CD8-positive, alpha-beta memory T cell (primary cell): ENCODE measurements at places on chromosomes 12 and 14. TPM values are rescaled to one million over a fixed set of nuclear protein-coding genes. Genes with fewer than 3 reads are reported as not detected.

The ANKS1B gene
- total RNA-seq: 0.39 TPM

The C1QL4 gene
- total RNA-seq: not detected

The PZP gene
- not detected for total RNA-seq

The TSPAN8 gene
- not detected for total RNA-seq

The HOTAIR gene
- total RNA-seq: not detected

The GALNT4 gene
- 5.8 TPM for total RNA-seq

DNA sequence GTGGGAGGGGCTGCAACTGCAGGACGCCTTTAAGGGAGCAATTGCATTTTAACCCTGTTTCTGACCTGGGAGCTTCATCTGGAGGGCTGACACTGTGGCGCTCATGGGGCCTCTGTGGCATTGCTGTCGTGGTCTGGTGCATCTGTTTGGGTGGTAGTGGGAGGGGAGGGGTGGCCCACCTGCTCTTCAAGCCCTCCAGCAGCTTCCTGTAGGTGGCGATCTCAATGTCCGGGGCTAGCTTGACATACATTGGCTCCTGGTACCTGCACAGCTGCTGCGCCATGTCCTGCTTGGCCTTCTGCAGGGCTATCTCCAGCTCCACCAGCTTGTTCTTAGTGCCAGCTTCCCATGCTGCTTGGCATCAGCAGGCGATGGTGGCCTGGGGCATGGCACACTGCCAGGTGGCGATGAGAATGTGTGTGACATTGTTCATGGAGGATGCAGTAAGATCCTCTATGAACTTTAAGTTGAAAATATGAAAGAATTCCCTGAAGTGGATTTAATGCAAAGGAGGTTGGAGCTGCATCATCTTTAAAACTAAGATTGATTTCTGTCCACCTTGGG is 7.7 kb upstream of the KRT82 start:
- no peak overlapping the region for H3K4me3 ChIP-seq
- H3K4me1 ChIP-seq: no peaks in the 10 kb centered on the region
- no peaks in the 10 kb centered on the region for H3K36me3 ChIP-seq

GRCh38 chr14:71713016-71713415 is 219.2 kb upstream of the RGS6 start:
- no peak overlapping the region for H3K4me3 ChIP-seq
- no peak for DNase-seq
- H3K27ac ChIP-seq: no peak overlapping the region

GRCh38 chr14:58138031-58138713 is 13.8 kb downstream of the ARMH4 start:
- H3K4me3 ChIP-seq: no peak overlapping the region
- H3K27me3 ChIP-seq: no peaks in the 10 kb centered on the region
- H3K36me3 ChIP-seq: no peaks in the 10 kb centered on the region
- no peaks in the 10 kb centered on the region for H3K4me1 ChIP-seq

GRCh38 chr14:61042220-61042619 is 61.2 kb downstream of the SLC38A6 start:
- H3K36me3 ChIP-seq: no peaks in the 10 kb centered on the region
- H3K4me3 ChIP-seq: no peak overlapping the region
- no peaks in the 10 kb centered on the region for H3K27me3 ChIP-seq

- DNase-seq: no peak
- H3K36me3 ChIP-seq: no peaks in the 10 kb centered on the region
- H3K27ac ChIP-seq: no peak overlapping the region
- H3K4me3 ChIP-seq: no peak overlapping the region
- H3K4me1 ChIP-seq: no peaks in the 10 kb centered on the region
- H3K27me3 ChIP-seq: no peaks in the 10 kb centered on the region
Observed at GRCh38 chr12:4187916-4188315, 85.6 kb upstream of the CCND2 start.

- no peaks in the 10 kb centered on the region for H3K27me3 ChIP-seq
- H3K27ac ChIP-seq: peak overlapping the region; percentile 80
- peak; percentile 84 for DNase-seq
- H3K4me1 ChIP-seq: peaks cover 13% of the 10 kb centered on the region
- no peaks in the 10 kb centered on the region for H3K36me3 ChIP-seq
Observed at GRCh38 chr14:54902143-54902520, 494 bp downstream of the GCH1 start.

DNA sequence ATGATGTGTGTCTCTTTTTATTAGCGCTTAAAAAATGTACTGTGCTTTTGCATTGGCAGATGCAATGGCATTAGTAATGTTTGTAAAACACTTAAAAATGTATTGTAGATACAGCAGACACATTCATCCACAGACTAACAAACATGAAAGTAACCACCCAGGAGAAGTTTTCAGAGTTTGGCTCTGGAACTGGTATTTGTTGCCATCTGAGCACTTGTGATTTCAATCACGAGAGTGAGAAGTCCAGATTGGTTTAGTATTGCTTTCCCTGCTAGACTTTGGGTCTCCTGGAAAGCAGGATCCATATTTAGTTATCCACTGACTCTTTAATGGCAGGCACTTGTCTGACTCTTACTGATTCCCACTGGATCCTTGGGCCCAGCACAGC is 13.2 kb downstream of the RASSF8 start:
- no peak overlapping the region for H3K27ac ChIP-seq
- H3K36me3 ChIP-seq: no peaks in the 10 kb centered on the region
- no peaks in the 10 kb centered on the region for H3K27me3 ChIP-seq
- no peak for DNase-seq
- no peak overlapping the region for H3K4me3 ChIP-seq
- H3K4me1 ChIP-seq: no peaks in the 10 kb centered on the region

DNA sequence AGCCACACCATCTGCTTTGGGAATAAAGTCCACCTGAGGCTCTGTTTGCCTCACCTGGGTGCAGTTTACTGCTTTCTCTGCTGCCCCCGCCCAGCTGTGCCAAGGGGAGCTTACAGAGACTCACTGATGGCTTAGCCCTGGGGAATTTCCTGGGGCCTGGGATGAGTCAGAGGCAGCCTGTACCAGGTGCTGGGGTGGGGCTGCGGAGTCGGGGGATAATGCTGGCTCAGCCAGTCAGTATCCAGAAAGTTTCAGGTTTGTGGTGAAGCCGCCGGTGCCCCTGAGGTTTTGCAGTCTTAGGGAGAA is 22.3 kb downstream of the PLEKHG3 start:
- no peaks in the 10 kb centered on the region for H3K27me3 ChIP-seq
- peak; percentile 45 for DNase-seq
- H3K4me1 ChIP-seq: peaks cover 87% of the 10 kb centered on the region
- no peak overlapping the region for H3K27ac ChIP-seq
- no peak overlapping the region for H3K4me3 ChIP-seq
- no peaks in the 10 kb centered on the region for H3K36me3 ChIP-seq

DNA sequence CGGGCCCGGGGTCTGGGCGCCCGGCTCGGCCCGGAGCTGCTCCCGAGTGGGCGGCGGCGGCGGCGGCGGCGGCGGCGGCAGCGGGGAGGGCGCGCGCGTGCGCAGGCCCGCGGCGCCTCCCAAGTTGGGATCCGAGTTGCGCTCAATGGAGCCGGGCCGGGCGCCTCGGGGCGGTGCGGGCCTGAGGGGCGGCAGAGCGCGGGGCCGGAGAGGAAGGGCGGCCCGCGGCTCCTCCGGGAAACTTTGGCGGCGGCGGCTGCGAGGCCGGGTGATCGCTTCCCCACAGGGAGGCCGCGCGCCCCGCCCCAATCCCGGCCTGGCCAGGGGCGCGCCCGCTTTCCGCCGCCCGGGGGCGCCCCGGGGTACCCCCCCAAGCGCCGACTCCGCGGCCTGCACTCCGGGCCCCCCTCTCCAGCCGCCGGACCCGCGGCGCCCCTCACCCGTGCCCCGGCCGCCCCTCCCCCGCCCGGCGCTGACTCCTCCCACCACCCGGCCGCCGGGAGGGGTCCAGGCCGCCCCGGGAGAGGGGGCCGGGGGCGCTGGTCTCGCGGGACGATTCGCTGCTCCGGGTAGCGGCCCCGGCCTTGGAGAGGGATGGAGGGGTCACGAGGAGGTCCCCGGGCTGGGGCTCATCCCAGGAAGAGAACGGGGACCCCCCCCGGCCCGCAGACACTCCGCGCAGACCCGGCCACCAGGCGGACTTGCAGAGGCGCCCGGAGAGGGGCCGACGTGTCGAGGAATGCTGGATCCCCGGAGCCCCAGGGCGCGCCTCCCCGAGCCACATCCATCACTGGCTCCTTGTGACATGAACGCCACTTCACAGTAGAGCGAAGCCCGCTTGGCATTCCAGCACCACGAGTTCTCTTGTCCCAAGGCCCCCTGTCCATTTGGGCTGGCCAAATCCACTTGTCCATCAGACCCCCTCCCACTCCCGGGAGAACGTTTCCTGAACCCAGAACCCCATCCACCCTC is at the start of gene RILPL1:
Gene RILPL1, minus strand, starts transcription at position 48 of the 972 bp plus-strand sequence. CDS start 237 bp downstream, outside the sequence.
- H3K36me3 ChIP-seq: no peaks in the 10 kb centered on the region
- no peak within 1 kb of the TSS for H3K27ac ChIP-seq
- peak; percentile 20 for DNase-seq
- peaks cover 18% of the 10 kb centered on the region for H3K4me1 ChIP-seq
- H3K4me3 ChIP-seq: peak within 1 kb of the TSS; percentile 64

GRCh38 chr14:21385188-21385904 is 1.5 kb upstream of the SUPT16H start:
- H3K27ac ChIP-seq: peak overlapping the region; percentile 91
- DNase-seq: no peak
- no peak overlapping the region for H3K4me3 ChIP-seq
- no peaks in the 10 kb centered on the region for H3K27me3 ChIP-seq

GRCh38 chr14:72679536-72680151 is 214.3 kb downstream of the DPF3 start:
- no peak overlapping the region for H3K4me3 ChIP-seq
- no peaks in the 10 kb centered on the region for H3K4me1 ChIP-seq
- H3K36me3 ChIP-seq: no peaks in the 10 kb centered on the region

DNA sequence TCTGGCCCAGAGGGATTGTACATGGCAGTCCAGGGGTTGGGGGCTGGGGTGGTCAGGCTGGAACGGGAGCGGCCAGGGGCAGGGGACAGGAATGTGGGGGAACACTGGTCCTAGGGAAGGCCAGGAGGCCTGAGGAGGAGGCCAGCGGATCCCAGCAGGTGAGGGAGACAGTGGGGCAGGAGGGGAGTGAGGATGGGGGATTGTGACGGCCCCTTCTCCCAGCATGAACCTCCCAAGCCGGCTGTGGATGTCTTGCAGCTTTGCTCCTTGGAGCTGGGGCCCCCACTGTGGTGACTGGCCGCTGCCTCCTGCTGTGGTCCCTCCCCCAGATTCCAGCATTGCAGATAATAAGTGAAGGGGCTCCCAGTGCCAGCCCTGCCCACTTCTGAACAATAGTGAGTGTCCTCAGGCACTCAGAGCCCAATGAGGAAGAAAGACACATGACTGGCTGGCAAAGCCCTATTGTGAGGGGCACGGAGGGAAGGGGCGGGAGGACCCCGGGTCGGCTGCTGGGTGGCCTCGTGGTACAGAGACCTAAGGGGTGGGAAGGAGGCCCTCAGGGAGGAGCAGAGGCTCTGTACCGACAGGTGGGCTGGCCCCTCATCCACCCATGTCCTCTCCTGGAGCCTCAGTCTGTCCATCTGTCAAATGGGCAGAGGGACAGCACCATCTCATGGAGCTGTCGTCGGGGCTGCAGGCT is 215.0 kb downstream of the KIF26A start:
- no peaks in the 10 kb centered on the region for H3K4me1 ChIP-seq
- no peak for DNase-seq
- no peaks in the 10 kb centered on the region for H3K27me3 ChIP-seq
- no peaks in the 10 kb centered on the region for H3K36me3 ChIP-seq
- no peak overlapping the region for H3K27ac ChIP-seq

GRCh38 chr12:55974308-55974730 is 441 bp downstream of the RAB5B start:
- peaks cover 36% of the 10 kb centered on the region for H3K4me1 ChIP-seq
- peaks cover 6% of the 10 kb centered on the region for H3K36me3 ChIP-seq
- no peak for DNase-seq
- H3K27me3 ChIP-seq: no peaks in the 10 kb centered on the region

DNA sequence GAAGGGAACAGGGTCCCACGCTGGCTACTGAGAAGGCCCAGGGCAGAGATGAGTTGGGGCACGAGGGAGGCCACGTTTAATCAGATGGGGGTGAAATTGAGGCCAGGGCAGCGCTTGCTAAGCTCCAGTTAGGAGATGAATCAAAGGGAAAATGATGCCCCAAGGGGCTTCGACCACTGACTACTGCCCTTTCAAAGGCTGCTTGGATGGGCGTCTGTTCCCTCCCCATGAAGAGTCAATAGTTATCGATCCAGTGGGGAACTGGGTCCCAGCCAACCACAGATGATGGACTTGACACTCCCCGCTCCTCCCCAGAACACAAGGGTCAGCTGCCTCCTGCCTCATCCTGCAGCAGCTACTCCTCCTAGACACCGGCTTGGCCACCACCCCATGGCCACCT is 55.6 kb downstream of the ESRRB start:
- no peaks in the 10 kb centered on the region for H3K4me1 ChIP-seq
- no peak for DNase-seq
- no peak overlapping the region for H3K27ac ChIP-seq
- no peak overlapping the region for H3K4me3 ChIP-seq

- no peaks in the 10 kb centered on the region for H3K4me1 ChIP-seq
- H3K4me3 ChIP-seq: no peak overlapping the region
Observed at GRCh38 chr12:73951956-73952703, 585.5 kb upstream of the ATXN7L3B start.
